ENCODE measurements at places on chromosomes 7 and 10.

- no peak for DNase-seq
Measured at GRCh38 chr7:33432821-33433220, 303.5 kb downstream of the BBS9 start.

DNA sequence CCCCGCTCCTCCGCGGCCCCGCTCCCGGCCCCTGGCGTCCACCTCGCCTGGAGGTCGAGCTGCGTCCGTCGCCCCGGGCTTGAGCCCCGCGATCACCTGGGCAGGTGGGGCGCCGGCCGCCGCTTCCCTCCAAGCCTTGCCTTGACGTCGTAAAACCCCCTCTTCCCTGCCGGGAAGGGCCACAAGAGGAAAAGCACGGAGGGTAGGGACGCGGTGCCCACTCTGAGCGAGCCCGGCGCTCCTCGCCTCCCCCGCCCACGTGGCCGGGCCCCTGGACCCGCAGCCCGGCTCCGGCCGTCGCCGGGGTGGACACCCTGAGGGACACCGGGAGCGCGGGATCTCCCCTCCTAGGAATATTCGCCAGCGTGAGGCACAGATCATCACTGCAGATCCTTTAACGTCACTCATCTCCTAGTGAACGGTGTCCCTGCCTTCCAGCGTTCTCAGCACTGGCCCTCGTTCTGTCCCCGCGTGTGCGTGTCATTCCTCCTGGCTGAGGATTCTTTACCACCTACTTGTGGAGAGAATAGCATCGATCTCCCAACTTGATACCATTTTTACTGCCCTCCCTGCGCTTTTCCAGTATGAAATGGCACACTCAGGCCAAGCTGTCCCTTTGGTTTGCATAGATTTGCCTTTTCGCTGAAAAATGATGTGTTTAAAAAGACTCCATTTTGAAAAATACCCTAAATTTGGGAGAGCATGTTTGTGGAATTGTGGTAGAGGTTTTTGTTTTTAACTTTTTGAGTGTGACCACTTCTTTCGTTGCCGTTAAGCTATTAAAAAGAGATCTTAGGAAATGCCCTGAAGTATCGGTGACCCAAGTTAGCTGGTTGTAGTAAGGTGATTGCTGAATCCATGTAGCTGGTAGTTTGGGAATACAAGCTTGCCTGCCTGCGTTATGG, 649 bp downstream of the ACTR3B start:
- DNase-seq, result peak; percentile 53

DNA sequence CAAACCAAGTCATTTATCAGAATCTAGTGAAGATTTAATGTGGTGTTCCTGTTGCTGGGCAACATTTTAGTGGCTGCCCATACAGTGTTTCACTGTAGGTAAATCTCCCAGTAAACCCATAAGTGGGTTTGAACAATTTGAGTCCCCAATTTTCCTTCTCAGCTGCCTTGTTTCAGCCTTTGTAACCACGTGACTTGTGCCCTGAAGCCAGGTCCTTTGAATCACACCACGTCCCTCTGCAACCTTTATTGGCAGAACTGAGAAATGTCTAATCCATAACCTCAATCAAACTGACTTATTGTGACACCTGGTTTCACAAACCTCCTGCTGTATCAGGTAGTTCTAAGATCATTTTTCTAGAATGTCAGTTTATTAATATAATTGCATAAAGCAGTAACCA, 30.1 kb downstream of the SND1 start:
- no peak for DNase-seq

DNA sequence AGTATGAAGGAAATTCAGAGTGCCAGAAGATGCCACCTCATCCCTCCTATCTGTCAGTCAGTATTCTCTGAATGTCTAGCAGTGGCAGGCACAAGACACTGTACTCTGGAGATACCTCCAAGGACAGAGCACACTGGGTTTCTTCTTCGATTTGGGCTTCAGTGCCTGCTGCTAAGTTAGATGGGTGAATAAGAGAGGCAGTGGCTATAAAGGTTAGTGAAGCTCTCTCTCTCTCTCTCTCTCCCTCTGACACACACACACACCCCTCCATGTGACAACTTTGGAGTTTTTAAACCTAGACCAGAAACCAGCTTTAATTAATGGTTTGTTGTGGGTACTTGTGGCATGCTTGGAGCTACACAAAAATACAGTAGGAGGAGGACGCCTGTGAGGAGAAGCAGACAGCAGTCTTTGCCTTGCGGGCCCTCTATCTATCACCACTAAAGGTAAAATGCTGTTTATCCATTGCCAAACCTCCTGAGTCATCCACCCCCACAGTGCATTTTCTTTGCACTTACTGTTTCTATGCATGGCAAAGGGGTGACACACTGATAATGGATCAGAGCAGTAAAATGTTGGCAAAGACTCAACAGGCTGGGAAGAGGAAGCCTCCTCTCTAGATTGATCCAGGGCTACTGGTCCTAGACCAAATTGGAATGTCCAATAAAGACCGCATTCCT, 102.5 kb downstream of the TRIL start:
- peak; percentile 87 for DNase-seq

DNA sequence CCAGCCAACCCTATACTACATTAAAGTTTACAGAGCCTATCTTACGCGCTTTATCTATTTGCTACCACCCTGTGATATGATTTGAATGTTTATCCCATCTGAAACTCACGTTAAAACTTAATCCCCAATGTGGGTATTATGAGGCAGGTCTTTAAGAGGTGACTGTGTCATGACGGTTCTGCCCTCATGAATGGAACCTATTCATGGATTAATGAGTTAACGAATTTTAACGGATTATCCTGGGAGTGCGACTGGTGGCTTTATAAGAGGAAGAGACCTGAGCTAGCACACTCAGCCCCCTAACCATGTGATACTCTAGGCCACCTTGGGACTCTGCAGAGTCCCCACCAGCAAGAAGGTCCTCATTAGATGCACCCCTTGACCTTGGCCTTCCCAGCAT, 37.8 kb downstream of the SRPK2 start:
- no peak for DNase-seq

- no peak for DNase-seq
Measured at GRCh38 chr7:38863601-38864291, 45.2 kb downstream of the VPS41 start.

DNA sequence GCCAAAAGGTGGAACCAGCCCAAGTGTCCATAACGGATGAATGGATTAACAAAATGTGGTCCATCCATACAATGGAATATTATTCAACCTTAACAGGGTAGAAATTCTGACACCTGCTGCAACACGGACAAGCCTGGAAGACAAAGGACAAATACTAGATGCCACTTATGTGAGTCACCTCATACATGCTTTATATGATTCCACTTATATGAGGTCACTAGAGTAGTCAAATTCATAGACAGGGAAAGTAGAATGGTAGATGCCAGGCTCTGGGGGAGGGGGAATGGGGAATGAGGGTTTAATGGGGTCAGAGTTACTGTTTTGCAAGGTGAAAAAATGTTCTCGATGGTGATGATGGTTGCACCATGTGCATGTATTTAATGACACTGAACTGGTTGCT, 34.0 kb upstream of the CYTH3 start:
- DNase-seq, result peak; percentile 43

- DNase-seq, result no peak
Measured at GRCh38 chr10:95178797-95179196, 15.2 kb upstream of the ACSM6 start.

GRCh38 chr10:34736976-34737771, 77.9 kb downstream of the PARD3 start:
- no peak for DNase-seq

DNA sequence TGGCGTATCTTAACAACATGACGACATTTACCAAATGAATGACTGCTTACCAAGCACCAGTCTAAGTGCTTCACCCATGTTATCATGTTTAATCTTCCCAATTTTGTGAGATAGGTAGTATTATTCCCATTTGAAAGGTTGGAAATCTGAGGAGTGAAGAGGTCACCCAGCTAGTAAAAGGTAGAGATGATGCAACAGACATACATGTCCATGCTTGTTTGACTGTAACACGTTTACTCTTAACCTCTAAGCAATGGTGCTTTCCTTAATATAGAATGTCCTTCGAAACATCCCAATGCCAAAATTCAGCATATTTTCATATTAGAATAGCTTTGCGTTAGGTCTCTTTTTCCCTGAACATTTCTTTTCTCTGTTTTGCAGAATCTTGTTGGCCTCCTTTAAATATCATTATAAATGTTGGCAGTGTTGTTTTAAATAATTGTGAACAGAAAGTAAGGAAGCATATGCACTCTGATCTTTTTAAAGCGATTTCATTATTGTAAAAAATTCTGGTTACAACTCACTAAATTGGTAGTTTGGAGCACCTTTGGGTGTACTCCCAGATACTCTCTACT, 722.8 kb downstream of the AUTS2 start:
- DNase-seq, result no peak

DNA sequence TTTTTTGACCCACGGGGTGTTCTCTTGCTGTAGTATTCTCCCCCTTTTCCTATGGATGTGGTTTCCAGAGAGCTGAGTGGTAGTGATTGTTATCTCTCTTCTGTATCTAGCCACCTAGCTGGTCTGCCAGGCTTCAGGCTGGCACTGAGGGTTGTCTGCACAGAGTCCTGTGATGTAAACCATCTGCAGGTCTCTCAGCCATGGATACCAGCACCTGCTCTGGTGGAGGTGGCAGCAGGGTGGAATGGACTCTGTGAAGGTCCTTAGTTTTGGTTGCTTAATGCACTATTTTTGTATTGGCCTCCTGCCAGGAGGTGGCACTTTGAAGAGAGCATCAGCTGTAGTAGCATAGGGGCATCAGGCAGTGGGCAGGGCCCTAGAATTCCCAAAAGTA, 851 bp downstream of the HYAL4 start:
- no peak for DNase-seq

- no peak for DNase-seq
Measured at GRCh38 chr7:102966465-102966864, 53.7 kb downstream of the LRRC17 start.

DNA sequence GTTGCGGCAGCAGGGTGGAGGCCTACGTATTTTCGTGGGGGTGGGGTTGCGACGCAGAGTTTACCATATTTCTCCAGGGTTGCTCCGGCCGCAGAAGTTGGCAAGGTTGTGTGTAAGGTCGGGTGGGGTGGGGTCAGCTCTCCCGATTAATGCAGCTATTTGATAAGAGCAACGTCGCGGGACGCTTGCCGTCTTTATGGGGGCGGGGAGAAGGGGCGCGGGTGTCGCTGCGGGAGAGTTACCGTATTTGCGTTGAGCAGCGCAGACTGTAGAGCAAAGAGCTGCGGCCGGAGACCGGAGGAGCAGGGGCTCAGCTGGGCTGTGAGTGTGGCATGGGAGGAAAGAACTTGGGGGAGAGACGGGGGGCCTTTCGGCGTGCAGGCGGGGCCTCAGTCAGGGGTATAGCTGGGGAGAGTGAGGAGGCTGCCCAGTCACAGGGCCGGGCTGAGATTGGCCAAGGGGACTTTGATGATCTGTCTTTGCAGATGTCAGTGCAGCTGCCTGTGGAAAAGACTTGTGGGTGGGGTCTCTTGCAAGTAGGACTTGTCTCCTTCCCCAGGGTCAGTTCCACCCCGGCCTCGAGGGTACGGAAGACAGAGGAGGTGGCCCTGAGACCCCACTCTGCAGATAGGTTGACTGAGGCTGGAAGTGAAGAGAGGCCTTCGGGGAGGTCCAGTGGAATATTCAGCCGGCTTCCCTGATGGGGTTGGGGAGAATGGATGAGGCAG, 26.6 kb downstream of the ZNF775 start:
- DNase-seq, result peak; percentile 69

Data from mesenchymal stem cell (in vitro differentiated cells and primary cell).